DMS53 (cell line): ENCODE measurements at places on chromosomes 6 and 20.

GRCh38 chr20:4973330-4974097 lies 27.8 kb downstream of the SLC23A2 start:
- peak; percentile 33 for DNase-seq

- no peak for DNase-seq
Observed at GRCh38 chr6:148987982-148988381, 241.2 kb downstream of the UST start.

DNA sequence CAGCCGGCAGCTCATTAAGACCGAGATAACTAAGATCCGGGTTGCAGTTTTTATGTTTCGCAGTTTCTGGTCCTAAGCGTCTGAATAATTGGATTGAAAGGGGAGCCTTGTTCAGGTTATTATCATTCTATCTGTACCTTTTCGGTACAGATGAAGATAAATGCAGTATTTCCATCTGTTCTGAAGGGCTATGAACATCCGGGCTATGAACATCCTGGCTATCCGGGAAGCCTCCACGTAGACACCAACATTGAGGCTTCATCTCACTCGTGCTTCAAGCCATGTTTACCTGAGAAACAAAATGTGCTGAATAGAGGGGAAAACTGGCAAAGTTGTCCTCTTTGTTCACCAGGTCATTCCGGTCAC lies 399 bp upstream of the REPS1 start:
- DNase-seq = peak; percentile 79

GRCh38 chr6:144134737-144135136 lies 15.6 kb upstream of the STX11 start:
- DNase-seq = no peak

DNA sequence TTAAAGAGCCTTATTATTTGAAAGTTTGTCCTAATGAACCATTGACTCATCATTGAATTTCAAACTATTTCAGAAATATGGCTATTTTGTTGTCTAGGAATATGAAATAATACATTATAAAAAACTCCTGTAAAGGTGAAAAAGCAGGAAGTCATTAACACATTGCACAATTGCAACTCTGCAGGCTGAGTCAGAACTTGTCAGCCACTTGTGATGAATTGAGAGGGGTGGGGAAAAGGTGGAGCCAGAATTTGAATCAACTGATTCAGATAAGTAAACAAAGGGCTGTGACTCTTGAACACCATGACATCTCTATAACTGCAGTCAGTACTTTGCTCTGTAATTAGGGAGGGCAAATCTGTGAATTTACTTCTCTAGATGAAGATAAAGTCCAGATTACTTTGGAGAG lies 6.0 kb downstream of the C6orf141 start:
- peak; percentile 94 for DNase-seq

GRCh38 chr20:50303573-50304500 lies 113.2 kb downstream of the CEBPB start:
- DNase-seq = peak; percentile 55

DNA sequence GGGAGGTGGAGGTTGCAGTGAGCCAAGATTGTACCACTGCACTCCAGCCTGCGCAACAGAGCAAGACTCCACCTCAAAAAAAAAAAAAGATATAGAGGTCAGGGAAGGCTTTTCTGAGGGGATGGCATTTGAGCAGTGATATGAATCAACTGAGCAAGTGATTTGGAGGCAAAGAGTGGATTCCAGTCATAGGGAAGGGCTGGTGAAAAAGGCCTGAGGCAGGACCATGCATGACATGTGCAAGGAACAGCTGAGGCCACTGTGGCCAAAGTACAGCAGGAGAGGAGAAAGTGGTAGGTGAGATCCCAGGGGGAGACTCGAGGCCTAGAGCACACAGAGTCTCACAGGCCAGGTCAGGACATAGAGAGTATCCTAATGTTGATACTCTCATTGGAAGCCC lies 20.1 kb upstream of the PTPRT start:
- no peak for DNase-seq
